ENCODE measurements at places on chromosomes 1 and 21. TPM values are rescaled to one million over a fixed set of nuclear protein-coding genes. Genes with fewer than 3 reads are reported as not detected.

TLR5 gene
- total RNA-seq = 0.05 TPM

OR2L13 gene
- total RNA-seq = not detected

TTC39A gene
- total RNA-seq = 0.29 TPM

FBXO2 gene
- 1.8 TPM for total RNA-seq

PCNX2 gene
- 15.3 TPM for total RNA-seq

TSTD1 gene
- 20.3 TPM for total RNA-seq

CRYZ gene
- total RNA-seq = 7.9 TPM

IKBKE gene
- 16.1 TPM for total RNA-seq

CFAP107 gene
- not detected for total RNA-seq

RHD gene
- total RNA-seq = not detected

ARHGEF16 gene
- total RNA-seq = 0.13 TPM

FCRL5 gene
- not detected for total RNA-seq

DNA sequence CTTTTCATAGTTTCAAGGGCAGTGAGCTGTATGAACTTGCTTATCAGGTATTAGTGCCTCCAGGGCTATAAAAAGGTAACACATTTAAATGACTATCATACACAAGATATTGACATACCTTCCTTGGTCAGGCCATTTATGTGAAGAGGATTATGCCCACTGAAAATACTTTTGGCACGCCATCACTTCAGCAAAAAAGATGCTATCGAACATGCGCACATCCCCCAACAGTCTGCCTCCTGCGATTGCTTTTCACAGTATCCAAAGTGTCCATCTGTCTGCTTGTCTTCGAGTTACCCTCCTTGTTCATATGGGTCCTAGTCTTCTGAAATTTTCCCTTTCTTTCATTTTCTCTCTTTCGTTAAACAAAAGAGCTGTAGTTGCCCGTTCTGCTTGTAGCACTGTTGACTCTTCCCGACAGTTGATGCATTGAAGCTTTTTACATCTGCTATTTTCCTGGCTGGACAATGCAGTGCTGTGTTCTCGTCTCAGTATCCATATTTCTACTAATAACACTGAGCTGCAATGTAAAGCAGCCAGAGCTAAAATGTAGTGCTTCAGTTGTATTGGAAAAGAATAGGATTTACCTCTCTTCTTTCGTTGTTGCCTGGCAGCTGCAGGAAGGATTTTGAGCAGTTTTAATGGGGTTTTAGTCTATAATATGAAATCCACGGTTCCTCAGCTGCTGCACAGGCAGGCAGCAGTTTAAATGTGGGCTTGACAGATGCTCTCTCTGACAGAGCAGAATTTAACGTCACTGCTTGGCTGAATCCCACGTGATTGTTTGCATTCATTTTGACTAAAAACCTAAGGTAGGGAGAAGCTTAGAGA is at the start of gene B3GALT2:
Gene B3GALT2, minus strand, starts transcription at position 713 of the 831 bp plus-strand sequence. CDS start 5,051 bp downstream, outside the sequence.
- no peak for DNase-seq

- no peak for DNase-seq
These were observed 38.0 kb upstream of the UTS2 start for GRCh38 chr1:7890853-7891252.

GRCh38 chr1:110308247-110308646 is 30.9 kb upstream of the RBM15 start:
- DNase-seq = no peak

DNA sequence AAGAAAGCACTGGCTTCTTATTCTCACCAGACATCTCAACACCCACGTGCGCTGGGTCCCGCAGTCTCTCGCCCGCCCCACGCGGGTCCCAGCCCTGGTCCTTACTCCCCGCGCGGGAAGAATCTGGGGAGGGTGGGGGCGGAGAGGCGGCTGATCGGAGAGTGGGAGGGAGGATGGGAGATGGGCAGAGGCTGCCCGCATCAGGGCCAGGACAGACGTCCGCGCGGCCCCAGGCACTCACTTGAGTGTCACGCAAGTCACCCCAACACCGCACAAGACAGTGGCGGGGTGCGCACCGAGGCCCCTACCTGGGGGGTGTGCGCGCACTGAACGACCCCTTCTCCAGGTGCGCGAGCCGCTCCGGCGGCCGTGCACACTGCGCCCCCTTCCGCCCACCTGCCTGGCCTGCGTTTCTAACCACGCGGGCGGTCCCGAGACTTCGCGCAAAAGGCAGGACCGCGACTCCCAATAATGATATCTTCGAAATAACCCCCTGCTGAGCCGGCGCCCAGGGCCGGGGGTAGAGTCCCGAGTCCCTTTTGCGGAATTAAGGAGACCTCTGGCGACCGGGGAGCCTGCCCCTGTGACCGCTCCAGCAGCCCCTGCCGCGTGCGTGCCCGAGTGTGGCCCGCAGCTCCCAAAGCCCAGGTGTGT is 6.0 kb upstream of the SIM2 start:
- DNase-seq = no peak

- DNase-seq = no peak
These were observed 327.9 kb upstream of the C1orf174 start for GRCh38 chr1:4227986-4228385.

GRCh38 chr1:22953057-22953739 is 19.5 kb downstream of the LACTBL1 start:
- no peak for DNase-seq

DNA sequence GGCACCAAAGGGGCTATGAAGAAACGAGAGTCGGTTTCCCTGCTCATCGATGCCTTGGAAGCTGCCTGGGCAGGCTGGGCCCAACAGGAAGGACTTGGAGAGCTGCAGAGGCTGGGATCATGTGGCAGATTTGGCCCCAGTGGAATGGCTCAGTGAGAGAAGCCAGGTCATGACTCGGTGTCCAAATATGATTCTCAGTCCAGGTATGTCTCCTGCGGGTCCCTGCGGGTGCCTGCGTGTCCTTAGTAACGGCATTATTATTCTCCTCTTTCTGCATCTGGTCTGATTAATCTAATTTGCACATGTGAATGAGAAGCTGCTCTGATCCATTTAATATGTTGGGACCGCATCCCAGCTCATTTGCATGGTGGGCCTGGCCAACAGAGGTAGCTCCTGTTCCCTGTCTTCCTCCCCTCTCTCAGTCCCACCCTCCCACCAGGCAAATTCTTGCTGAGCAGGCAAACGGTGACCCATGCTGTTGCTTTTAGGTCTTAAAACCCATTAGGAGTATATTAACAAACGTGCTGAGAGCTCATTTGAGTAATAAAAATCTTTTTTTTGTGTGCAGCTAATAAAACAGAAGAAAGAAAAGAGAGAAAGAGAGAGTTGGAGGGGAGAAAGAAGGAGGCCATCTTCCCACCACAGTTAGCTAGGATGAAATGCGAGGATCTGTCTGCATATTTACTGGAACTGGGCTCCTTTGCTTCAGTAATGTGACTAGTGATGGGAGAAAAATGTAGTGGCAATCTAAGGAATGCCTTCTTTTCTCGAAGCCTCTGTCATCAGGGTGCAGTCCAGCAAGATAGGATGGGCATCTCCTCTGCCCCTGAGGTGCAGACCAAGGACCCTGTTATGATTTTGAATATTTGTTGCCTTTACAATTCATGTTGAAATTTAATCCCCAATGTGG is 133.5 kb downstream of the HMGB4 start:
- DNase-seq = no peak

- no peak for DNase-seq
These were observed 126.9 kb upstream of the PLPPR5 start for GRCh38 chr1:99131546-99131945.

All from activated T-cell treated with anti-CD3 and anti-CD28 coated beads, Interleukin-2, amount 50 U/mL, for 4 hours (primary cell).